AG04449 (cell line): ENCODE measurements at places on chromosomes 5 and 9.

GRCh38 chr9:72165821-72166547 is 16.7 kb downstream of the GDA start:
- no peak for DNase-seq

- DNase-seq: no peak
Observed at GRCh38 chr9:113274474-113275156, 757 bp downstream of the CDC26 start.

DNA sequence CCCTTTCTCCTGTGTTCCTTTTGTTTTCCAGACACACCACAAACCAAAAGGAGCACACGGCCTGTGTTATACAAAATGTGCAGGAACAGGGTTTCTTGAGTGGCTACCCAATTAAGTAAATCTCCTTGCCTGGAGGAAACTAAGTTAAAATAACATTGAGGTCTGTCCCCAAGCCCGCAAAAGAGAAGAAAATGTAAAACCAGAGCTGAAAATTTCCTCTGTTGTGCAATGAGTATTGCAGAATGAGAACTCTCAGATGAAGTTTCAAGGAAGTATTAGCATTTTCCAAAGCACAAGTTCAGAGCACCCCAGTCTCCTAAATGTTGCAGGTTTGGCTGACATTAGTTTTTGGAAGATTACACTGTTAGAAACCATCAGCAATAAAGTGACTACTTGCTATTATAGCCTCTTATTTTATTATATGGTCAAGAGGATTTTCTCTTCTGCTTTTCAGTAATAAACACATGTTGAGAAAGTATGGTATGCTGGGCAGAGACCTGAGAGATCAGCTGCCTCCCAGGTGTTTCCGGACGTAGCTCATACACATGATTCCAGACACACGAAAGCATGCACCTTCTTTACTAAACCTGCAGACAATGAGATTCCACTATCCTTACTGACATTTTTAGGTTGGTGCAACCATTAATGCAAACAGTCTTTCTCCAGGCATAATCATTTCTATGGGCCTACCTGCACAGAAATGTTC is 161.3 kb downstream of the SNCAIP start:
- no peak for DNase-seq

DNA sequence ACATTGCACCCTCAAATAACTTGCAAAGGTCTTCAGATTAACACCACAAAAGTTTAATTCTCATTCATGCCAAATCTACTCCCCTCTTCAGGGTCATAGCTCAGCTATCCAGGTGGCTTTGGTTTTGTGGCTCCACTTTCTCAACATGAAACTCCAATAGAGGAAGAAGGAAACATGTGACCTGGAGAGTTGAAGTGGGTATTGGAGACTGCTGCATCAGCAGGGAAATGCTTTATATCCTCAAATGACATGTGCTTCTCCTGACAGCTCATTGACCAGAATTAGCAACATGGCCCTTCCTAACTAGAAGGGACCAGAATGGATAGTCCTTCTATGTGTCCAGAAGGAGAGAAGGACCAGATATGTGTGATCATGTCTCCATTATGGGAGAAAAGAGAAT is 73.6 kb downstream of the TLR4 start:
- no peak for DNase-seq

DNA sequence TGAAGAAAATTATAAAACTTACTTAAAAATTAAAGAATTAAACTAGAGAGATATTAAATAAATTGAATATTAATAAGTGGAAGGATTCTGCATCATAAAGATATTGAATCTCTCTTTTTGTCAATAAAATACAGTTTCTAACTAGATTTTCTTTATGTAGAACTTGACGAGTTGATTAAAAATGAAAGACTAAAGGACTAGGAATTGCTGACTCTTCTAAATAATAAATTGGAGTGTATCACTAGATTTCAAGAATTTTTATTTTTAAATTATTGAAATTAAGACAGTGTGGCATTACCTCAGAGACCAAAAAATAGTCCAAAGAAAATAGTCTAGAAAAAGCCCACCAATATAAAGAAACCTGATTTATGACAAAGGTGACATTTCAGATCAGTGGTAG is 492.4 kb downstream of the CETN3 start:
- no peak for DNase-seq

GRCh38 chr5:170293273-170293672 is 4.3 kb downstream of the LCP2 start:
- no peak for DNase-seq

GRCh38 chr5:172458976-172459782 is 4.9 kb upstream of the SH3PXD2B start:
- DNase-seq: no peak
